ENCODE measurements at places on chromosomes 2 and 18.

DNA sequence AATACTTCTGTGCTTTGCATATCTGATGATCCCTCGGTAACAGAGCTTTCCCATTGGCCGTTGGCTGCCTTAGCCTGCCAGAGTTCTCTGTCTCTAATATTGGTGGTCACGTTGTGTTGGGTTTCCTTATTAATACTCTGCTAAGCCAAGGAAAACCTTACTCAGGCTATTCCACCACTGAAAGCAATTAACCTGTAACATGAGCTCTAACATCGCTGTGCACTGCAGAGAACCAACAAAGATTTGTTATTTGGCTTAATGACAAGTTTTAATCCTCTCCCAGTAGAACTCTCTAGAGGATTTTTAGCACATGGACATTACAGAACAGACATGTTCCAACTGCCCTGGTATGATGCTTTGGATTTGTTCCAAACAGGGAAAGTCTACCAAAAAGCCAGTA is 825.9 kb upstream of the POU3F3 start:
- DNase-seq = no peak

GRCh38 chr2:165902934-165903333 is 50.6 kb downstream of the TTC21B start:
- no peak for DNase-seq

- no peak for DNase-seq
Measured at GRCh38 chr2:71524476-71524875, 71.1 kb downstream of the DYSF start.

- DNase-seq = no peak
Measured at GRCh38 chr2:136167721-136168475, 49.9 kb upstream of the CXCR4 start.

- no peak for DNase-seq
Measured at GRCh38 chr18:25422230-25422629, 70.3 kb upstream of the ZNF521 start.

DNA sequence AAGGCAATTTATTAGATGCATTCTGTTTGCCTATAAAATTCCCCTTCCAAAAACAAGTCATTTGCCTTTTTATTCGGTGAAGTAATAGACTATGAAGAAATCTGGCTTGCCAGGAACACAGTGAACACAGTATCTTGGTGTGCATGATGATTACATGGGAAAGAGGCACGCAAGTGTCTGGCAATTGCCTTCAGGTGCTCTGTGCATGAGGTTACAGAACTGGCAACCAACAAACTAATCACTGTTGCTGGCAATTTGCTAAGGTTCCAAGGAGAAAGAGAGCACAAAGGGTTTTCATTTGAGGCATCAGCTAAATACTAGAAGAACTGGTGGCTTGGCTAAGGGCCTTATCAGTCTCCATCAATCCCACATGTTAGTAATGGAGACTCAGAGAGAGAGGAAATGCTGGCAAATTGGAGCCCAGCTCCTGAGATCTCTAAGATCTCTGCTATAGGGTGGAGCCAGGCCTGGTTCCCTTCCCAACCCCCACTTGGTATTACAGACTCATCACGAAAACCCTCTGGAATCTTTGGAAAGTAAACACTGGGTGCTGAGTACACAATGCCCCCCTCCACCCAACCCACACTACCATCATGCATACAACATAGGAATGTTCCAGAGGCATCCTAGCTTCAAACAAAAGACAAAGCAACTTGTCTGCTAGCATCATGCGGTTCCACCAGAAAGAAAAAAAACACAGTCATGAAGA is 10.4 kb downstream of the RNF152 start:
- no peak for DNase-seq

GRCh38 chr18:5817816-5818215 is 77.5 kb downstream of the TMEM200C start:
- DNase-seq = no peak
